ENCODE measurements at places on chromosomes 3 and 15.

DNA sequence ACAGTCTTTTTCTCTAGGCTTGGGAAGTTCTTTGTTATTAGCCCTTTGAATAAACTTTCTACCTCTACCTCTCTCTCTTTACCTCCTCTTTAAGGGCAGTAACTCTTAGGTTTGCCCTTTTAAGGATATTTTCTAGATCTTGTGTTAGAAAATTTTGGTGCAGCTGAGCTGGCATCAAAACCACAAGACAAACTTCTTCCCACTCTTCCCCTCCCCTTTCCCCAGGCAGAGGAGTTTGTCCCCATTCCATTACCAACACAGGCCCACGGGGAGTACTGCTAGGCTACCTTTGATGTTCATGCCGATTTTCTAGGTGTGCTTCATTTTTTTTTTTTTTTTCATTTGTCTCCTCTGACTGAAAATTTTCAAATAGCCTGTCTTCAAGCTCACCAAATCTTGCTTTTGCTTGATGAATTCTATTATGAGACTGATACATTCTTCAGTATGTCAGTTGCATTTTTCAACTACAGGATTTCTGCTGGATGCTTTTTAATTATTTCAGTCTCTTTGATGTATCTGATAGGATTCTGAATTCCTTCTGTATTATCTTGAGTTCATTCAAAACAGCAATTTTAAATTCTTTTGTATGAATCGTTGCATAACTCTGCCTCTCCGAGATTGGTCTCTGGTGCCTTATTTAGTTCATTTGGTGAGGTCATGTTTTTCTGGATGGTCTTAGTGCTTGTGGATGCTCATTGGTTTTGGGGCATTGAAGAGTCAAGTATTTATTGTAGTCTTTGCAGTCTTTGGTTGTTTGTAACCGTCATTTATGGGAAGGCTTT, 112.0 kb downstream of the UBE2E2 start:
- no peak for DNase-seq

GRCh38 chr3:7737263-7737662, 764.4 kb upstream of the LMCD1 start:
- no peak for DNase-seq

GRCh38 chr3:58487140-58487886, 4.6 kb upstream of the KCTD6 start:
- no peak for DNase-seq

GRCh38 chr3:97820780-97821179, 1.0 kb upstream of the CRYBG3 start:
- no peak for DNase-seq

GRCh38 chr15:92625251-92625980, 30.2 kb downstream of the FAM174B start:
- DNase-seq = no peak

DNA sequence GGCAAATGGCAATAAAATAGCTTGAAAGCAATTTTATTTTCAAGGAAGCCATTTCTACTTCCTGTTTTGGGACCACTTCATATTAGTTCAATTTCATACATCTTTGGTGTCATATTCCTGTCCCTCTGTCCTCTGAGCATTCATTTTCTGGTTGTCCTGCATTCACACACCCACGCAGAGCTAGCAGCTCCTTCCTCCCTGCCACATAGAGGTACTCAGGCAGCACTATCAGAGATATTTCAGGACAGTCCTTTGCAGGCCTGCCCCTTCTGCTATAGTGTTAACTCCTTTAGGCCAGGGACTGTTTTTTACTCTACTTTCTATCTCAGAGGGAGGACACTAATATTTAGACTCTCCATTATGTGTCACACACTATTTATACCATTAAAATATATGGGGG, 132.0 kb downstream of the ECT2 start:
- no peak for DNase-seq

DNA sequence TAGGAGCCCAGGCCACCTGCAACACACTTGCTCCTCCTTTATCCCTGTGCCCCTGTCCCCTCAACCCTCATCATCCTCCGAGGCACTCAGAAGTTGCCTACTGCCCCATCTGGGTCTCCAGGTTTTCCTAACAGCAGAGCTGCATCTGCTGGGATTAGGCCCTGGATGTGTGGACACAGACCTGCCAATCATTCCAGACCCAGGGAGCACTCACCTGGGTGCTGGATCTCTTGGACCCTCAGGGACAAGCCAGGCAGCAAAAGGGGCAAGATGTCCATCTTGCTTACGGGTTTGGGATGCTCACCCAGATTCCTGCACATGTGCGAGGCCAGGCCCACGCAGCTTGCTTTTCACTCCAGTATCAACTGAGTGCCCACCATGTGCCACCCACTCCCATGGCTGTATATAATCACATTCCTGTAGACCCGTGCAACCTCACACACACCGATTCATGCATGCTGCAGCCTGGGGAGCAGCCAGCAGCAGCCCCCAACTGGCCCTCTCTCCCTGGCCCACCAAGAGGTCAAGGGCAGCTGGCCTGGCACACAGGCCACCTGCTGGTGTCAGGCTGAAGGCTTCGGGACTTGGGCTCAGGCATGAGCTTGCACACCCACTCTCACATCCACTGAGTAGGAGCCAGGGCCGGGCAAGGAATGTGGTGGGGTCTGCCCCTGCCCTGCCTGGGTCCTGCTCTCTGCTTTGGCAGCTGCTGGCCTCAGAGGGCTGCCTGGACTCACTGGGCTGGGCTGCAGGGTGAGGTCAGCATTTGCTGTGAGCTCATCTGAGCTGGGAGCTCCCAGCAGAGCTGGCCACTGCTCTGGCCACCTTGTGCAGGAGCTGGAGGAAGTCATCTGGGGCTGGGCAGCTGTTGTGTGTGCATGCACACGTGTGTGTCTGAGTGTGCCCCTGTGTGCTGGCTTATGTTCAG, 14.9 kb downstream of the PRKCD start:
- no peak for DNase-seq

GRCh38 chr15:79858469-79858868, 38.3 kb downstream of the MTHFS start:
- DNase-seq = no peak

DNA sequence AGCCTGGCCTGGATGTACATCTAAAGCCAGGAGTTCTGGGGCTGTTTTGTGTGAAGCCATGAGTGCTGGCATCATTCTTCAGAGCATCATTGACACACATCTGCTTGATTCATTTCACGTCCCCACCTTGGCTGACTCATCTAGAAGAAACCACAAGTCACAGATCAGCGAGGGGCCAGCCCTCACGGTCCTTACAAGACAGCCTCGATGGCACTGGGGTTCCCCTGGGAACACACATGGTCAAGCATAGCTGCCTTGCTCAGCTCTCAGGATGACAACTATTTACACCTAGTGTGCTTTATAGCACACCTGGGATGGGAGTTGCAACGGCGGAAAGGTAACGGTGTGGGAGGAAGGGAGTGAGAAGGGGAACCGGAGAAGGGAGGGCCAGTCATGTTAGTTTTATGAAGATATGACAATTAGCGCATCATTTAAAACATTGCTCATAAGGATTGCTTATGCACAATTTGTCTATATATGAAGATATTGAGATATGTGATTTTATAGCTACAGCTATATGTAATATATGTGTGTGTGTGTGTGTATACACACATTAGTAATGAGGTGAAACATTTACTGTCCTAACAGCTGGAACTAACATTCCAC, 227.1 kb downstream of the RPLP1 start:
- DNase-seq = no peak

DNA sequence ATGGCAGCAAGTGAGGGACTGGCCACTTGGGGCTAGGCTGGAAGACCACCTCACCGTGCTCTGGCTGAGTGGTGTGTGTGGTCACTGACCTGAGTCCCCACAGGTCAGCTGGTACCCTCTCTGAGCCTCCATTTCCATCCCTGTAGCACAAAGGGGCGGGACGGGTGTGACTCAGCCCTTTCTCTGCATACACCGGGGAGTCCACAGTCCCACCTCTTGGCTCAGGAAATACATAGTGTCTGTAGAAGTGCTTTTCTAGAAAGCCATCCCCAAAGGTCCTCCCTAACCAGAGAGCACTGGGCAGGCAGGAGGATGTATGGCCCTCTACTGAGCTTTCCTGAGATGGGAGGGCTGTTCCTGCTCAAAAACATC, 27.2 kb downstream of the WNT7A start:
- DNase-seq = no peak

- no peak for DNase-seq
These were observed 27.6 kb downstream of the DNASE1L3 start for GRCh38 chr3:58183221-58183620.

- no peak for DNase-seq
These were observed 32.4 kb downstream of the EHD4 start for GRCh38 chr15:41939986-41940385.

DNA sequence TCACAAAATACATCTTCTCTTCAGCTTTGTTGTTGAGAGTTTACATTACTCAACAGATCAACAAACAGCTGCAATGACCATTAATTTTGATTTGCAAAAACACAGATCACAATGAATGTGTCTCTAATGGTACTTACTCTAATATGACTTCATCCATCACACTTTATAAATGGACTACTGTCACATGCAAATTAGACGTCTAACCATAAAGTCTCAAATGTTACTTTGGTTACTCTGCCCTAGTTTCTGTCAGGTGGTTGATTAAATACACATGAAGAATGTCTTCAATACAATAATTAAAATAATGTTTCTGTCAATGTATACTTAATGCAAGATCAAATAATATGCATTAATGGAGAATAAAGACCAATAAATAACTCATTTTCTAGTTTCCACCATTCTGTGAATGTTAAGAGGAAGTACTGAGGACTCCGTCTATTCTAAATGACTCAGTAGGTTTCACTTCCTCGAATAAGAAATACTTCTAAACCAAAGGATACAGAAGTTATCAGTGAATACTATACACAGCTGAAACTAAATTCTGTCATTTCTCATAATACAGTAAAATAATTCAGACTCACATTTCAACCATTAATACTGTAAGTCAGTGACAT, 145.8 kb downstream of the CBLB start:
- DNase-seq = no peak

GRCh38 chr3:5278666-5279065, 91.2 kb downstream of the EDEM1 start:
- no peak for DNase-seq

DNA sequence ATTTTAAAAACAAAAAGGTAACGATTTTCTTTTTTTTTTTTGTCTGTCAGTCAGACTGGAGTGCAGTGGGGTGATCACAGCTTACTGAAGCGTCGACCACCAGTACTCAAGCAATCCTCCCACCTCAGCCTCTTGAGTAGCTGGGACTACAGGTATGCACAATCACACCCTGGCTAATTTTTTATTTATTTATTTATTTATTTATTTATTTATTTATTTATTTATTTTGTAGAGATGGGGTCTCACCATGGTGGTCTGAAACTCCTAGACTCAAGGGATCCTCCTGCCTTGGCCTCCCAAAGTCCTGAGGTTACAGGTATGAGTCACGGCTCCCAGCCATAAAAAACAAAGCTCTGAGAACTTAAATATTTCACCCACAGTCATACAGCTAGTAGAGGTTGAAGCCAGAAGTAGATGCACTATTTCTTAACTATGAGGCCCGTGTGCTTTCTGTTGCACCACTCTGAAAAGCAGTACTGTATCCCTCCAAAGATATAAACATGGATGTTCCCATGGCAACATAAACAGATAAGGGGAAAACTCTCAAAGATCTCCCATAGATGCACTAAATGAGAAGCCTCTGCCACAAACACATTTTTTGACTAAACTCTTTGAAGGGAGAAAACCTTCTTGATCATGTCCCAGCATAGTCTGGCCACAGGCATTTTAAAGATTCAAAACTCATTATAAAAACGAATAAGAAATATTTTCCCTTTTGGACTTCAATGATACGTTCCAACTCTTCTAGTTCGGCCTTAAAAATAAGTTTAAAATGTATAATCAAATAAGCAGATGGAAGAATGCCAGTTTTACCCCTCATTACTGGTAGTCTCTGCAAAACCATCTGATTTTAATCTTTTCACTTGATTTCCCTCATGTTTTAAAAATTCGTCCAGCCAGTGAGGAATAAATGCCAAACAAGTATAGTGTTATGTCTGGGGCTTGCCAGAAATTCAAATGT, 162.3 kb upstream of the ARHGEF26 start:
- no peak for DNase-seq

Data from natural killer cell (primary cell).